Cerebellar cortex (tissue), 1 donor: ENCODE measurements at places on chromosomes 11 and 22.
A peak's percentile ranks its signal among the peaks of the same experiment; 100 is the strongest.

DNA sequence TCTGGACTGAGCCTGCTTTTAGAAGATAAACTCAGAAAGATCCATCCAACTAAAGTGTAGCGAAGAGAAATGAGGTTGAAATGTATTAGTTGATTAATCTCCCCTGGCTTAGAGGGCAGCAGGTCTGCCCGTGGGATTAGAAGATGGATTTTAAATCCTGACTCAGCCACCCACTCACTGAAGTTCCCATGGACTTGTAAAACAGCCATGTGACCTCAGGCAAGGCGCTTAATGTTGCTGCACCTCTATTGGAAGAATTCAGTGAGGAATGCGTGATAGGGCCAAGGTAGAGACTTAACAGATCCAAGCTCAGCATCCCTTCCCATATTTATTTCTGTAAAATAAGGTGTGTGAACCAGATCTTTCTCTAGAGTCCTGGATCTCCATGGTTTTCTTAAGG lies 45.1 kb upstream of the ELF5 start:
- DNase-seq: no peak

- peak; percentile 79 for DNase-seq
Measured at GRCh38 chr11:62593434-62594044, 2.2 kb upstream of the TUT1 start.

- no peak for DNase-seq
Measured at GRCh38 chr11:36248436-36248835, 40.8 kb downstream of the COMMD9 start.

DNA sequence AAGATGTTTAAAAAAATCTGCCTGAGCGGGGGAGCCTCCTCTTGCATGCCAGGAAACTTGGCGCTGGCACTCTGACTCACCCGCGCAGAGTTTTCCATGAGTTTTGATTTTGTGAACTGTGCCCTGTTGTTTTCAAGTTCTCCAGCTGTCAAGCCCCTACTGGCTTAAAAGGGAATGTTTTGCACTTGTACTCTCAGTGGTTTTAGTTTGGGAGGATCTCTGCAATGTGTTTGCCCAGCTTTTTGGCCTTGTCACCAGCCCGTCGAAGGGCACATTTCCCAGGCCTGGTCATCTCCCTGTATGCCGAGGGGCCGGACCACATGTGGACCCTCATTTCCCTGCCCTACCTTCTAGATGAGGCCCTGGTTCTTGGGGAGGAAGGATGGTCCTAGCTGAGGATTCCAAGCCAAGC lies 12.2 kb downstream of the MRGPRF start:
- no peak for DNase-seq

- no peak for DNase-seq
Measured at GRCh38 chr11:62546244-62546928, at the start of gene AHNAK. TSS of gene AHNAK (minus strand) at chr11:62546806. CDS start at chr11:62536098, 10,708 bp downstream.

DNA sequence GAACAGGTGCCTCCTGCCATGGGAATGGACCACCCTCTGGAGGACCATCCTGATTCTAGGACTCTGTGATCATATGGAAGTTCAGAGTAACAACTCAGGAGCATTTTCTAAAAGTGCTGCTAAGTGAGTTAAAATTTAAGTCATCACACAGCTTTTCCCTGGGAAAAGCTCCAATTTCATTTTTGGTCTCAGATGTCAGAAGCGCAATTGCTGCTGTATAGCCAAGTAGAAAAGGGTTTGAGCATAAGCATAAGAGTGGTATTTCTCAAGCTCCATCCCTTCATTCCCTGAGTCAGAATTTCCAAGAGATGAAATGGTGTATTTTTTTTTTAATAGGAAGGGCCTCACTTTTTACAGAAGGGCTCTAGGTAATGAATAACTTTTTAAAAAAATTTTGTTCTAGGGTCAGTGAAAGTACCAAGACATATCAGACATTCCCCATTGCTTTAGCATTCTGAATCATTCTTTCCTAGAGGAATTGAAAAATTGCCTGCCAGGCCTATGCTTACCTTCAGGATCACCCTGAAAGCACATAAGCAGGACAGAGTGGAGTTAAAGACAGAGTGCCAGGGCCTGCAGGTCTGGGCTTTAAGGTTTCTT lies 564.5 kb upstream of the ISX start:
- no peak for DNase-seq

- DNase-seq: no peak
Measured at GRCh38 chr11:14902650-14903350, 10.8 kb upstream of the CYP2R1 start.
